ENCODE measurements at places on chromosomes 2 and 18.
A peak's percentile ranks its signal among the peaks of the same experiment; 100 is the strongest.

DNA sequence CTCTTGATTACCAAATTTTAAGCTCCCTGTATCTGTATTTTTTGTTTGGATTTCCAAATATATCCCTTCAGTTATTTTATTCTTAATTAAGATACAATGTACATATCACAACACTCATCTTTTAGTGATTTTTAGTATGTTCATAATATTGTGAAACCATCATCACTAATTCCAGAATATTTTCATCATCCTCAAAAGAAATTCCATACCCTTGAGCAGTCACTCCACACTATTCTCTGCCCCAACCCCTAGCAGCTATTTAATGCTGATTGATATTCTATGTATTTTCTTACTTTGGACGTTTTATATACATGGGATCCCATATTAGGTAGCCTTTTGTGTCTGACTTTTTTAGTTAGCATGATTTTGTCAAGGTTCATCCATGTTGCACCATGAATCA lies 127.4 kb upstream of the SLC8A1 start:
- peak; percentile 15 for DNase-seq

GRCh38 chr18:70671889-70672565 lies 383.2 kb downstream of the SOCS6 start:
- no peak for DNase-seq

- DNase-seq, result no peak
These were observed 504.9 kb downstream of the GALR1 start for GRCh38 chr18:77754475-77755044.

GRCh38 chr2:7649461-7650228 lies 732.4 kb downstream of the RNF144A start:
- no peak for DNase-seq

DNA sequence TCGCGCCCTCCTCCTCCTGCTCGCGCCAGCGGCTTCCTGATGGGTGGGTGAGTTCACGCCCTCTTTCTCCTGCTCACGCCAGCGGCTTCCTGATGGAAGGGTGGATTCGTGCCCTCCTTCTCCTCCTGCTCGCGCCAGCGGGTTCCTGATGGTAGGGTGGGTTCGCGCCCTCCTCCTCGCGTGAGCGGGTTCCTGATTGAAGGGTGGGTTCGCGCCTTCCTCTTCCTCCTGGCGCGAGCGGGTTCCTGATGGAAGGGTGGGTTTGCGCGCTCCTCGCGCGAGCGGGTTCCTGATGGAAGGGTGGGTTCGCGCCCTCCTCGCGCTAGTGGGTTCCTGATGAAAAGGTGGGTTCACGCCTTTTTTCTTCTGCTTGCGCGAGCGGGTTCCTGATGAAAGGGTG lies 62.0 kb upstream of the MGAT5 start:
- DNase-seq, result no peak

DNA sequence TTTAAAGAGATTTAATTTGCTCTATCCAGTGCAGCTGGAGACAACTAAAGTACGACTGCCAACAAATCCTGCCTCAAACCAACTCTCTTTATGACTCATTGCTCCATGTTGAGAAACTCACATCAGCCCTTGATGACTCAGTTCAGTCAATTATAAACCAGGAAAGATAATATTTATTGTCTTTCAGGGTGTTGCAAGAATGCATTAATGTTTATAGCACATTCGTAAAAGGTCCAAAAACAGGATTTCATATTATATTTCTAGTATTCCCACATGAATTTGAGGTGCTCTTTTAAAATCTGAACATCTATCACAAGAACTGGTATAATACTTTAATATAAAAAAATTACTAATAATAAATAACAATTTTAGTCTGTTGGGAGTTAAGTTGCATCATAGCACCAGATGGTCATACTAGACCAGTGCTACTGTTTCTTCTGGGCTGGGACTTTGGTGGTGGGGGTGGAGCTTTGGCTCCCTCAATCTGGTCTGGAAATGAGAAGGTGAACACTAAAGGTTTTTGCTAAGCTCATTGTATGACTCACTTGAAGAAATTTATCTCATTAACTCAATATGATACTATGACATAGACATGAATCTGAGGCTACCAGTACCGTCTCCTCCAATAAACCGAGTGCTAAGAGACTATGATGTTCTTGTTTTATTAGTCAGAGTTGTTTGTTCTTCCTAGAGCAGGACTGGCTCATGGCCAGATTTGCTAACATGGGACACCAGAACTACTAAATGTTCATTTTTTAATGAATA lies 26.6 kb upstream of the MAP3K20 start:
- DNase-seq, result peak; percentile 95

GRCh38 chr2:23220513-23221094 lies 164.4 kb upstream of the KLHL29 start:
- DNase-seq, result no peak

DNA sequence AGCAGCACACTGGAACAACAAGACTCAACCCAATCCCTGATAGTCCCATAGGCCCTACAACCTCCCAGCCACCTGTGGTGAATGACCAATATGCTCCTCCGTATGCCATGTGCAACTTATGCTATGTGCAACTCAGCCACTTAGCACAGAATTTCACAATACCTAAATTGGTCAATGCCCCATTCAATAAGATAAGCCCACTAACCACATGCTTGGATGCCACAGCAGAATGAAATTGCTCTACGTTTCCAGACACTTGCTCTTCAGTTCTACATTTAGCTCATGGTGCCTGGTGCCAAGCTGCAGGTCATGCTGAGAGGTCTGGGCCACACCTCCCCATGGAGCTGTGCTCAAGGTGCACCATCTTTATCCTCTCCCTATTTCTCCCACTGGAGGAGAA lies 159.8 kb downstream of the EN1 start:
- DNase-seq, result no peak

- DNase-seq, result no peak
These were observed 73.3 kb downstream of the LOXHD1 start for GRCh38 chr18:46583711-46584110.

DNA sequence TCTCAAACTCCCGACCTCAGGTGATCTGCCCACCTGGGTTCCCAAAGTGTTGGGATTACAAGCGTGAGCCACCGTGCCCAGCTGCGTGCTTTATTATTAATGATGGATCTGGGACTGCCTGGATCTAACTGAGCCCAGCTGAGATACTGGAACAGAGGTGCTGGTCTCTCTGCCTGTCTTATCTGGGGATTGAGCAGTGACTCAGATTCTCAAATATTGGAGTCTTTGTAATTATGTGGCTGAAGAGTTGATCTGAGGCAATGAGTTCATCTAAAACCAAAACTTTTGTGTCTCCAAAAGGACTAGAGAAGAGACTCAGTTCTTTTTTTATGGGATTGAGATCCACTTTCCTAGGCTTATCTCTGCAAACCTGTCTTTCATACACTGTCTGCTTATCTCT lies 16.3 kb downstream of the PLEKHB2 start:
- no peak for DNase-seq

DNA sequence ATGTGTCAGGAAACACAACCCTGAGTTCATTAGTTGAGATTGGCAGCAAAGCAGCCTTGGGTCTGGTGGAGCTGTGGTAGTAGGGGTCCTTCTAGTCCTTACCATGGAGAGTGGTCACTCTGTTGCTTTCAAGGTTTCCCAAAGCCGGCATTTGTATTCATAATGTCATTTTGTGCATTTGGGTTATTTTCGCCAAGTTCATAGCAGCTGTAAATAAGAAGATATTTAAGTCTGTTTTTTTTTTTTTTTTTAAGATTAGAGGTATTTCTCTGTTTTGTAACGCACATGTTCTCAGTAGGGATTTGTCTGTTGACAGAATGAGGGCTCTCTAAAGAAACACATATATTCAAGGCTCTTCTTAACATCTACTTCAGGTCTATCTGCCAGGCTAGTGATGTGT lies 114.1 kb downstream of the PRPF40A start:
- DNase-seq, result no peak
